ENCODE measurements at places on chromosomes 5 and 9.

DNA sequence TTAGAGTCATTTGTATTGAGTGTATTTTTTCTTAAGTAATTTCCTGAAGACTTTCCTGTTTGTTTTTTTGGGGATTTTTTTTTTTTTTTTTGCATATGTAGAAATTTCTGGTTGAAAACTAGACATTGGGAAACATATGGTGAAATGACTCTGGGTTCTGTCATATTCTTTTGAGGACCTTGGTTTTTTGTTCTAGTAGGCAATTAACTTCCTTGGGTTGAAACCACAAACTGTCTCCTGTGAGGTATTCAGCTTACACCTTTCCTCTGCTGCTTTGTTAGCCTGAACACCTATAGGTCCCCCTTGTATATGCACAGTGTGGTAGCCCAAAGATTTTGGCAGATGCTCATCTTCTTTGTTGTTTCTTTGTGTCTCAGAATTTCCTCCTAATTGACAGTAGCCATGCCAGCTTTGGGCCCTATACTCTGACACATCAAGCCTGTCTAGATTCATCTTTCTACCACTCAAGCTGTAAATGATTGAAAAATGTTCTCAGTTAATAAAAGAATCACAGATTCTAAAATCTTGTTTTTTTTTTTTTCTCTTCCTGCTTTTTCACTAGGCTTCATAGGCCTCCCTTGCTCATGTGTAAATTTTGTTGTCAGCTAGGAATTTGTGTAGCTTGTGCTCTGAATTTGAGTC is 140.6 kb downstream of the COMMD10 start:
- no peak for DNase-seq

DNA sequence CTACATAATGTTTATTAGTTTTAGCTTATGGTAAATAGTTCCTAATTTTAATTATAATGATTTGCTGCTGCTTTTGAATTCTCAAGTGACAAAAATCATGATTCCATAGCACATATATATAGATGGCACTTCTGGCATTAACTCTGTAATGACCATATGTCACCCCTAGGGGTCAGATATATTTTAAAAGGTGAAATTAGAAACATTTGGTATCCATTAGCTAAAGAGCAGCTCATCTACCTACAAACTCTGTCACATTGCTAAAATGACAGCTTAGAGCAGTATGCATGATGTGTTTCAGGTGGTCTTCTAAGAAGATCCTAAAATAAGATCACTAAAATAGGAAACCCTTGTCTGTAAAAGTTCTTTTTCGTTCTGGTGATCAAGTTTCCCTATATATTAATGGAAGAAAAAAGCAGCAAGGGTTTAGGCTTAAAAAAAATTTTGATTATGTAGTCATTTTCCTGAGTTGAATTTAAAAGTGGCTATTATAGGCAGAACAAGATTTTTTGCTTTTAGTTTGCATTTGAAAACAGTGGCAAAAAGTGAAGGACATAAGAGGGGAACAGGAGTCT is 157.7 kb upstream of the POU5F2 start:
- DNase-seq = no peak

- no peak for DNase-seq
These were observed 62.8 kb downstream of the CDKN2A start for GRCh38 chr9:21931428-21931827.

- DNase-seq = no peak
These were observed 492 bp upstream of the FAM169A start for GRCh38 chr5:74866596-74867162.

- no peak for DNase-seq
These were observed 13.7 kb downstream of the SYK start for GRCh38 chr9:90815183-90815943.

DNA sequence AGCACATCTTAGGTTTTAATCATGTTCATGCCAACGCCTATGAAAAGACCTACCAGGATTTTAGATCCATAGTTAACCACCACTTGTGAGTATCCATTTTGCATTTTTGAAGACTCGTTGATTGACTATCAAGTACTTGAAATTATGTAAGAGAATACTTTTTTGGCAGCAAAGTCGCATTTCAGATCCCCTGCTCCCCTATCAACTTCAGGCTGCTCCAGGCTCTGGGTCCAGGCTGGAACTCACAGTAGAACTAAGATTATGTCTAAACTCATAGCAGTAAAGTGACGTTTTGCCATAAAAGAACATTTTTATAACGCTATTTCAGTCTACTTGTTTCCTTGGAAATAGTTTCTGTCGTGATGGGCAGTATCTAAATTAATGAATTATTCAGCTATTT is 267.7 kb downstream of the FANCC start:
- no peak for DNase-seq
